ENCODE measurements at places on chromosomes 5 and 9.

- no peak for DNase-seq
These were observed 997.8 kb upstream of the CDH18 start for GRCh38 chr5:20985754-20986153.

DNA sequence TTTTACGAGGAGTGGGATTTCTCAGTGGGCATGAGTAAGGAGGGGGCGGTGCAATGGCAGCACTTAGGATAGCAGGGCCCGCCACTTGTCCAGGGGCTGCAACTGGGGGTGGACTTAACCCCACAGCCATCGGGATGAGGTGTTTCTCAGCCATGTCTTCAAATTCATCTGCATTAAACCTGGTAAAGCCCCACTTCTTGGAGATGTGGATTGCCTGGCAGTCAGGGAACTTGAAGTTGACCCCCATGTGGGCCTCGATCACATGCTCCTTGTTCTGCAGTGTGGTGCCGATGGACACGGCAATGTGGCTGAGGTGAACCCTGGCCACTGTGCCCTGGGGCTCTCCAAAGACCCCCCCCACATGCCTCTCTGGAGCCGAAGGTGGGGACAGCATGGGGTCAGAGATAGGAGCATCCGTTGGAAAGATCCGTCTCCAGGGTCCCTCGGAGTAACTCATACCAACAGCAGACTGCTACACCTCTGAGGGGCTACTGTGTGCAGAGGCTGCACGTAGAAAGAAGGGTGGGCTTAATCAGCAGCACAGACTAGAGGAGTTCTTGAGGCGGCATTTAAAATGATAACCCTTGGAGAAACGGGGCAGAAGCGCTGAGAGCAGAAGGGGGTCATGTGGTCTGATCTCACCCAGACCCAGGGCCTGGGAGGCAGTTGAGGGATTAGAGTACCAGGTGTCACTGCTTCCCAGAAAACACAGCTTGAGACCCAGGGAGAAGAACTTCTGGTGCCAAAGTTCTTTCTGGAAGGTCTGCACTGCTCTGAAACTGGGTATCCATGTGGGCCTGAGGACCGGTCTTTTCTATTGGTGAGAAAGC lies 141.4 kb downstream of the MTX3 start:
- no peak for DNase-seq

DNA sequence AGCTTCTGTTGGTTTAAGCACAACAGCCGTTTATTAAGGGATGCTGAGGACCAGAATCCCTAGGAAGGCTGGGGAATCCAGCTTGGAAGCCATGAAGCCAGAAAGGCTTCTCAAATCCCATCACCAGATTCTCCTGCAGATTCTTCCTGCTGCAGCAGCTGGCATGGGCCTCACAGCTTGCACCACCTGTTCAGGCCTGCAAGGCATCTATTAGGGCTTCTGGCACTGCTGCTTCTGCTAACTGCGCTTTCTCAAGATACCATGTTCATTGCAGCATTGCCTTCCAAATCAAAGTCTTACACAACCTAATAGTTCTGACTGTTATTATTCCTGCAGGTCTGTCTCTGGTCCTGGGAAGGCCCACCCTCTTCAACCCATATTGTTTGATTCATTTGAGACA lies 51.2 kb upstream of the ZNF366 start:
- DNase-seq, result no peak

DNA sequence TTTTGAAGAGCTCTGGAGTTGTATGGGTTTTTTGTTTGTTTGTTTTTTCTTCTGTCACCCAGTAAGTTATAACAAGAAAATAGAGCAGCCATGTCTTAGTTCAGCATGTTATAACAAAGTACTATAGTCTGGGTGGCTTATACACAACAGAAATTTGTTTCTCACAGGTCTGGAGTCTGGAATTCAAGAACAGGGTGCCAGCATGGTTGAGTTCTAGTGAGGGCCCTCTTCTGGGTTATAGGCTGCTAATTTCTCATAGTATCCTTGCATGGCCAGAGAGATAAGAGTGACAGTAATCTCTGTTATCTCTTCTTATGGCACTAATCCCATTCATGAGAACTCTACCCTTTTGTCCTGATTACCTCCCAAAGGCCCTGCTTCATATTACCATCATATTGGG lies 114.7 kb downstream of the GIN1 start:
- no peak for DNase-seq

DNA sequence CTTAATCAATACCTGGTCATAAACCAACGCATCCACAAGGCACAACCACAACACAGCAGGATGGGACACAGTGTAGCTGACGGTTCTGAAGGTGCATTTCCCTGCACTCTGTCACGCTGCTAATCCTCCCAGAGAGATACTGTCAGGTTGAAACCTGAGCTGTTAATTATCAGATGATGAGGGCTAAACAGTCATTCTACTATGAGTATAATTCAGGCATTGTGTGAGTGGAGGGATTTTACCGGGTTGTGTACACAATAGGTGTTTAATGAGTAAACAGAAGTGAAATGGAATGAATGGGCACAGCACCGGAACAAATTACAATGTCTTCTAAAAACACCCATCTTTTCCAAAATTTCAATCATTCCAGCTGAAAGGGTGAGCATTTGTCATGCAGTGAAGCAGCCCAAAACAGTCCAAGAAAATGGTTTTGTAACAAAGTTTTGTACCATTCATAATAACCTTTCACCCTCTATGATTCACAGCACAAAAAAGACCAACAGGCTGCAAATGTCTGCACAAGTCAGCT lies 71.5 kb downstream of the ABCA1 start:
- no peak for DNase-seq

DNA sequence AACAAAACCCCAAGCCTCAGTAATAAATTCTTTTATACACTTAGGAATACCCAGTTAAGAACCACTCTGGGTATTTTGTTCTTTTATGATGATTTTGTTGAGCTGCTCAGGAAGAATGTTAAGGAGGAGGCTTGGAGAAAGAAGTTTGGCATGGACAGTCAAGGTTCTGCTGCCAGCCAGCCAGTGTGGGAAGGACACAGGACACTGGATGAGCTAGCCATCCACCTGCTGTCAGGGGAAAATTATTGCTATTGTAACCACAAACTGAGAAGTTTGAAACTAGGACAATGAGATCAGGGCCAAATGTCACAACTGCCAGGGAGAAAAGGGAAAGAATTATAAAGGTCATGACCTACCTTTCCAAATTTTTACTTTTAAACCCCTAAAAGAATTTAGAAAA lies 25.9 kb upstream of the ADAMTSL1 start:
- no peak for DNase-seq

DNA sequence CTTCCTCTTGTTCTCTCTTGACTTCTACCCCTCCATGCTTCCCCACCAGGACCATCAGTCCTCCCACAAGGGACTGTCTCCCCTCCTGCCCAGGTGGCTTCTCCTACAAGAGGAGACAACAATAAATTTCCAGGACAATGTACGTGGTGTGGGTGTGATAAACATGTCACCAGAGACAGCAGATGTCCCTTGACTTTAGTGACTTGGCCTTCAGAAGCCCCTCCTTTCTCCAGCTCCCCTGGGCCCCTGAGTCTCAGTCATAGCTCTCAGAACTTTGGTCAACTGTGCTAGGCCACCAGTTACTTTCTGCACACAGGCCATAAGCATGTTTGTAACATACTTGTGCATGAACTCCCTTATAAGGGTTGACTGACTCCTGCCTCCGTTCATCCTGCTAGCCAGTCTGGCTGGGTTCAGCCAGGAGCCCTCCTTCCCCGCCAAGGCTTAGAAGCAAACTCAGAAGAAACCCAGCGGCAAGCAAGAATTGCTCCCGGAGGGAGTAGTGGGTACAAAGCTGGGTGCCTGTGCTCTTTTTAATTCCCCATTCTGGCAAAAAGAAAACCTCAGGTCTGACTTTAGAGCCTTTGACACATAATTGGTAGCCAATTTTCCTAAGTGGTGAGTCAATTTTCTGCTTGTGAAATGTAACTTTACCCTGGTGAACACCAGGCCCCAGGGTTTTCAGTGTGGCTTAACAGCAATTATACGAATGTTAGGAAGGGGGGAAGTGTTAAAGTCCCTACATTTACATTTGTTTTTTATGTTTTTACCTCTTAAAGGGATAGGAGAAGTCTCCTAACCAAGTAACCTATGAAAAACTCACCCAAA lies 49.2 kb downstream of the EBF1 start:
- no peak for DNase-seq

- DNase-seq, result no peak
These were observed 128.6 kb upstream of the EFNA5 start for GRCh38 chr5:107799306-107799705.

- DNase-seq, result no peak
These were observed 388.7 kb downstream of the EFNA5 start for GRCh38 chr5:107282061-107282460.

- DNase-seq, result no peak
These were observed 65.0 kb downstream of the IRX1 start for GRCh38 chr5:3660630-3661029.

DNA sequence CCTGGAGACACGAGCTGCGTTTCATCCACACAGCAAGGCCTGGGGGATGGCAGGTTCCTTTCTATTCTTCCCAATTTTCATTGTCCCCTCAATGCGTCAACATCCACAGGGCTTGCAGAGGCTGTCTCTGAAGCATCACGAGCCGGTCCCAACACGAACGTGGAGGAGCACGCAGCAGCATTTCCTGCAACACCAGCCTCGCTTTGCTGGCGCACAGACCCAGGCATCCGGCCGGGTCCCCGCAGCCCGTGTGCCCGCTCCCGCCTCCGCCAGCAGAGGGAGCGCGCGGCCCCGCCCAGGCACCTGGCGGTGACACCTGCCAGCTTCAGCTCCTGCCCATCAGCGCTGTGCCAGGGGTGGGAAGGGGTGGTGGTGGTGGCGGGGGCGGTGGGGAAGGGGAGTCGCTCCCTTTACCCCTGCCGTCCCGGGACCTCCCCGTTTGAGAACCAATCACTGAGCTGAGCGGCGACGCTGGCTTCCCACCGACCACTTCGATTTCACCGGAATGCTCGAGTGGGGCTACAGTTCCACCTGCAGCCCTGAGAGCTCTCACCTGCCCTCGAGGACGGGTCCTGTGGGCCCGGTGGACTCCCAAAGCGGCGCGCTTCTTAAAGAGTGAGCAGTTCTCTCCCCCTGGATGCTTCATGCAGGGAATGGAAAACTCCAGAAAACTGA lies 464.5 kb downstream of the ICE1 start:
- no peak for DNase-seq

GRCh38 chr5:96716007-96716406 lies 53.8 kb downstream of the CAST start:
- DNase-seq, result no peak

DNA sequence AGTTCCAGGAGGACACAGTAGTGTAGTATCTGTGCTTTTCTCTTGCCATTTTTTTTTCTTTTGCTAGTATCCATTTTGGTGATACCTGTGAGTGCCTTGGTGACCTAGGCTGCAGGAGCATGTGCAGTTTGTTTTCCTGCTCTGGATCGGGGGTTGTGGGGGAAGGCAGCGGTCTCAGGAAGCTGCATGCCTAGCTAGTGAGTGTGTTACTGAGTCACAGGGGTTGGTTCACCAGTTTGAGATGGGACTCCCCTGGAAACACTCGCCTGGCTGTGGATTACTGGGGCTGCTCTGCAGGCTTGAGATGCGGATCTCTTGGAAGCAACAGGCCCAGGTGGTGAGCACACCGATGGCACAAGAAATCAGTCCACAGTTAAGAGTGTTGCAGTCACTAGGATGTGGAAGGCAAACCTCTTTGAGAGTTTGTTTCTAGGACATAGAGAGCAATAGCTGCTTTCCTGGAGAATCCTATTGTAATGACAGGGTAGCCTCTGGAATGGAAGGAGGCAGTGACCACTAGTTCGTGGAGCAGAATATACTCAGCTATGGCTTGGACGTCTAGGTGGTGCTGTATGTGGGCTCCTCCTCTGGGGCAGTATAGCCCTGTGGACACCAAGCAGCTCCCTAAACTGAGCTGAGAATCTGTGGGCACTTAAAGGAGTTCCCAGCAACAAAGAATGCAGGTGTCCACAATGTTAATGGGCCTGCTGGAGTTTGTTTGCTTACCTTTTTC lies 20.0 kb upstream of the SPATA31E1 start:
- DNase-seq, result no peak

- no peak for DNase-seq
These were observed 54.9 kb downstream of the RAD23B start for GRCh38 chr9:107337676-107338590.

DNA sequence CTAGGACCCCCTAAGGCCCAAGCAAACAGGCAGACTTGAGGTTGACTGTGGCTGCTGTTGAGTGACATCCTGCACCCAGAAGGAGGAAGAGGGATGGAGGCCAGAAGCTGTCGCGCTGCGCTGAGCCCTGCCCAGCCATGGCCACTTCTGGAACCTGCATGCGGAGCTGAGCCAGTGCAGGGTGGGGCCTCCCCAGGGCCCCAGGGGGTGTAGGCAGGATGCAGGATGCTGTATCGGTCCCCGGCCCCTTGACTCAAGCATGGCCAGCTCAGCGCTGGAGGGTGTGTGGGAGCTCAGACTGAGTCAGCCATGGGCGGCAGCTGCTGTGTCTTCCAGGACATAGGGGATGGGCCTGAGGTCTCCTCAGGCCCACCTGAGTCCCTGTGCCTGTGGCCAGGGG lies 26.9 kb downstream of the GLT6D1 start:
- DNase-seq, result no peak

GRCh38 chr5:41284938-41285337 lies 71.6 kb upstream of the C6 start:
- DNase-seq, result no peak

DNA sequence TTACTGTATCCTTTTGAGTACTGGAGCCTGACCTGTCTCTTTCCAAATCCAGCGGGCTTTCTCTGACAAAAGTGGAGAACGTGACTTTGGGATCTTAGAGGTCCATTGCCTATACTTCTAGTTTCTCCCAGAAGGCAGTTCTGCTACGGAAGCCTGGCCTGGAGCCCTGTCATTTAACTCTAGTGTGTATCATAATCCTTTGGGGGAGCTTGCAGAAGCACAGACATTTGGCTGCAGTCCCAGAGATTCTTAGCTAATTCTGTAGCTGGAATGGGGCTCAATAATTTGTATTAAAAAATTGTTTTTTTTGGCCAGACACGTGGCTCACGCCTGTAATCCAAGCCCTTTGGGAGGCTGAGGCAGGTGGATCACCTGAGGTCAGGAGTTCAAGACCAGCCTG lies 3.0 kb downstream of the HARS2 start:
- no peak for DNase-seq

DNA sequence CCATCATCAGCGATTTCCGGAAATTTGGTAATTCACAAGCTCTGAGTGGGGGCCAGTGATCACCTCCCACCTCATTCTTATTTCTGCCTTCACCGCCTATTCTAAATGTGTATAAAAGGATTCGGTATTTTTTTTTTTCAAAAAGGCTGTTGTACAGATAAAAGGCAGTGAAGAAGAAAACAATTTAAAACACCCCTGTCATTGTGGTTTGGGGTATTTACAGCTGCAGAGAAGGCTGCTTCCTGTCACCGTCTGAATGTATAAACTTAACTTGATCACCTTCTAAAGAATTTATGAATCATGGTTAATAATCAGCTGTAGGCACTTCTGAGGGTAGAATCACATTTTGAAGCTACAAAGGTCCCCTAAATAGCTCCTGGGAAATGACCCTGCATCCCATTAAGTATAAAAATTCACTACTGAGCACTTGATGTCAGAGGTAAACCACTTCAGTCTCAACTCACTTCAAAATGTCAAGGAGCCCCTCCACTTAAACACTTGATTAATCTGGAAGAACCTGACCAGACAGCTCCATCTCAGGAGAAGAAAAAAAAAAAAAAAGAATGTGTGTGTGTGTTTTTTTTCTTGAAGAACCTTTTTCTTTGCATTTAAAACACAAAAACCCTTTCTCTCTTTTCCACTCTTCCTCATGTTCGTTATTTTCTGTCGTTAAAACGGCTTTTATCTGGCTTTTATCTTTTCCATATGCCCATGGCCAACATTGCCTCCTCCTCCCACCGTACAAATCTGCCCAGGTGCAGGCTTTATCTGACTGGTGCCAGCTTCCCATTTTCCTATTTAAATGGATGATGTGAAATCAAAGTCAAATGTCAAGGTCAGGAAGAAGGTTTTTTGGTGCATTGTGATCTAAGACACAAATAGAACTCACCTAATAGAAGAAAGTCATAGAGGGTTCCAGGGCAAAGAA lies 291.2 kb downstream of the IRX1 start:
- no peak for DNase-seq
